ENCODE measurements at places on chromosomes 11 and 22. TPM values are rescaled to one million over a fixed set of nuclear protein-coding genes. Genes with fewer than 3 reads are reported as not detected.

DNA sequence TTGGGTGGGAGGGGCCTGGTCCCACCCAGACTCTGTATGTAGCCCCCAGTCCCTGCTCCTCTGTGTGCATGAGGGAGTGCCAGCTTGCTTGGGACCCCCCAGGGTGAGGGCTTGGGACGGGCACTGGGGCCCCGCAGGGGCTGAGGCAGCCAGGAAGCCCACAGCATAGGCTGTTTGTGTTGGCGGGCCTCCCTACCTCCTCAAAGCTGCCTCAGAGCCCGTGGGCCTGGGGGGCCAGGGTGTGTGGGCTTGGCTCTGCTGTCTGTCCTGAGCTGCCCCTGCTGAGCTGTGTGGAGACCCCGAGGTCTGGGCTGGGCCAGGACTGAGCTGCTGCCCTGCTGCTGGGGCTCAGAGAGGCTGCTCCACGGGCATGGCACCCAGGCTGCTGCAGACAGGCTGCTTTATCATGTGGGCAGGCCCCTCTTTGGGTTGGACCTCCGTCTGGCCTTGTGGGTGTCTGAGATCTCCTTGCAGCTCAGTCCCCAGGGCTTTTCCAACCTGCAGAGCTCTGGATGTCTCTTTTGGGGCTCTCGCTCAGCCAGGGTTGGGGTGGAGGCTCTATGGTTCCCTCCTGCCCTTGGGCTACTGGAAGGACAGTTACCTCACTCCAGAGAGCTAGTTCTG is 3.3 kb downstream of the TSPAN4 start:
- DNase-seq = no peak

Gene TRPM5
- total RNA-seq = not detected

Gene TUB
- total RNA-seq = 2.8 TPM

Gene OVOL1
- not detected for total RNA-seq
